ENCODE measurements at places on chromosomes 4 and X.

DNA sequence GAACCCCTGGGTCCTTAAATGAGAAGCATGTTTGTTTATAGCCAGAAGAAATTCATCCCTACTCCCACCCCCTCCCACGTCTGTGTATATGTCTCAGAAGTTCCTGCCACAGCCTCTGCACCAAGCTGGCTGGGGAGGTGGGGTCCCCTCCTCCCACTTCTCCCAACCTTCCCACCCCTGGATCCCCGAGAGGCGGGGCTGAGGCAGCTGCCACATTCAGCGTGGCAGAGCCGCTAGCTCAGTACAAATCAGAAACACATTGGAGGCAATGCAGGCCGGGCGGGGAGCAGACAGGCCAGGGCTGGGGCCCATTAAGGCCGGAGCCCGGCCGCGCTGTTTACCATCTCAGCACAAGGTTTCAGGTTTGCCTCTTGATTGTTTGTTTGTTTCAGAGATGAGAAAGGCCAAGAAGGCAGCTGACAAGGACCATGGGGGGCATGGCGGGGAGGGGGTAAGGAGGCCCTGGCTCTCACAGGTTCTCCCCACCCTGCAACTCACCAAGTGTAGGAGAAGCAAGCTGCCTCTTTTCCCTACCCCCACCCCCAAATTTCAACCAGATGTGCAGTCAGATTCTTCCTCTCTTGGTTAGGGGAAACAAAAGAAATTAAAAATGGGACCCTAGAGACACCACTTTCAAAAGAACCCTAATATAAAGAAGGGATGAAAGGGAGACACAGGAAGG is 22.3 kb downstream of the PJA1 start:
- H3K27ac ChIP-seq = no peak overlapping the region
- H3K27me3 ChIP-seq = no peaks in the 10 kb centered on the region
- H3K4me1 ChIP-seq = no peaks in the 10 kb centered on the region
- no peak overlapping the region for H3K4me3 ChIP-seq

- H3K4me3 ChIP-seq = no peak overlapping the region
- no peaks in the 10 kb centered on the region for H3K4me1 ChIP-seq
- H3K36me3 ChIP-seq = no peaks in the 10 kb centered on the region
- no peaks in the 10 kb centered on the region for H3K27me3 ChIP-seq
- no peak for DNase-seq
- H3K27ac ChIP-seq = no peak overlapping the region
Observed at GRCh38 chr4:158159718-158160094, 13.1 kb downstream of the GASK1B start.

DNA sequence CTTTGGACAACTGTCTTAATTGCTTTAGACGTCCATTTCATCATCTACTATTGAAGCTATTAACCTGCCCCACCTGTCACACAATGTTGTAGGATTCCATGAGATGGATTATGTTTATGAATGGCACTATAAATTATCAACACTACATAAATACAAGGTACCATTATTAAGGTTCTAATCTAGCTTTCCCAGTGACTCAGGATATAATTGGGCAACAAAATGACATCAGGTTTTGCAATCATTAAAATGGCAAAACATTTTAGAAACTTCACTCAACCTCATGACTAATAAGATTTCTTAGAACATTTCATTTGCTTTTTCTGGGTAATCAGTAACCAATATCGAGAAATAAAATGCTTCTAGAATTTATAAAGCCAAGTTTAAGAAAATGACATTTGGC is 9.2 kb downstream of the HOPX start:
- H3K36me3 ChIP-seq = no peaks in the 10 kb centered on the region
- no peak overlapping the region for H3K4me3 ChIP-seq
- H3K27me3 ChIP-seq = no peaks in the 10 kb centered on the region

- no peaks in the 10 kb centered on the region for H3K36me3 ChIP-seq
- no peak overlapping the region for H3K4me3 ChIP-seq
- no peak overlapping the region for H3K27ac ChIP-seq
- DNase-seq = no peak
- H3K27me3 ChIP-seq = no peaks in the 10 kb centered on the region
Observed at GRCh38 chr4:182276210-182277109, 33.3 kb downstream of the TENM3 start.

All from effector memory CD4-positive, alpha-beta T cell (primary cell).